ENCODE measurements at places on chromosomes 7 and 10.

DNA sequence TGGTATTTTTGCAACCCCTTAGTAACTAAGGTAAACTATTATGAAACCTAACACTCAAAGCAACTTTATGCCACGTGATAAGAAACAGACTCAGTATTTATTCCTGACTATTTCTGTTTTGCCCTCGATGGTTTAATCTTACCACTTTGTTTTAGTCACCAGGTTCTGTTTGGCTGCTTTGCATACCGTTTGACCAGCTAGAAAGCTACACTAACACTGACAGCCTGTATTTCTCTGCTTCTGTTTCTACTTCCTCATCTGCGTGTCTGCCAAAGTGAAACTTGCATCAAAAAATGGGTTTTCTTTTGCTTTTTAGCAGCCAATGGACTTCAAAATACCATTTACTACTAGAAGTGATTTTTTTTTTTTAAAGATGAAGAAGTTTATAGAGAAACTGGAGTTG lies 802.5 kb downstream of the GRM8 start:
- no peak for DNase-seq

GRCh38 chr10:101130984-101131961 lies at the start of gene TLX1:
TSS of gene TLX1 (plus strand) at chr10:101131300. CDS start at chr10:101131542, 242 bp downstream.
- no peak for DNase-seq

DNA sequence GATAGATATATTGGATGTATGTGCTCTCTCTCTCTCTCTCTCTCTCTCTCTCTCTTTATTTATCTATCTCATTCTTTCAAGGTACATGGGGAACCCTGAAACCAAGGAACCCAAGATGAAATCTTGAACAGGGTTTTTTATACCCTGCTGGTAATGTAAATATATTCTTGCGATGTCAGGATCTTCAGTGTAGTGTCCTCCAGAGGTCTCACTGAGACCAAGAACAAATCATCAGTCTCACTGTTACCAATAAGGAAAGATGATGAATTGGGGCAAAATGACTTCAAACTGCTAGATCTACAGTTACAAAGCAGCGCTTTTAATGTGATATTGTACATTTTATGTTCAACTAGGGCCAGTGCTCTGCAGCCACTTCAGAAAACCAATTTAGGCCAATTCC lies 423.5 kb downstream of the ANKRD7 start:
- DNase-seq: no peak

GRCh38 chr10:3960496-3960895 lies 175.5 kb upstream of the KLF6 start:
- DNase-seq: no peak

DNA sequence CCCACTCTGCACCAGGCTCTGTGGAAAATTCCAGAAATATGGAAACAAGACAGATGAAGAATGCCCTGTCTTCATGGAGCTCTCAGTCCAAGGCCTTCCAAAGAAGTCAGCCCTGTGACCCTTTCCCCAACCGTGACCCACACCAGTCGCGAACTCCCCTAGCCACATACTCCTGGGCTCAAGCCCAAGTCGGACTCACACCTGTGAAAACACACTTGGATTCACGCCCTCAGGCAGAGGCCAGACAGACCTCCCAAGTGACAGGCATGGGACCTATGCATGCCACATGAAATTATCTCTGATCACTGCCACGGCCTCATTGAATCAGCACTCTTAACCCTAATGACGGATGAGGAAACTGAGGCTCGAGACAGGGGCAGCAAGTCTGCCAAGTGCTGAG lies 42.5 kb downstream of the ZCCHC24 start:
- DNase-seq: no peak

DNA sequence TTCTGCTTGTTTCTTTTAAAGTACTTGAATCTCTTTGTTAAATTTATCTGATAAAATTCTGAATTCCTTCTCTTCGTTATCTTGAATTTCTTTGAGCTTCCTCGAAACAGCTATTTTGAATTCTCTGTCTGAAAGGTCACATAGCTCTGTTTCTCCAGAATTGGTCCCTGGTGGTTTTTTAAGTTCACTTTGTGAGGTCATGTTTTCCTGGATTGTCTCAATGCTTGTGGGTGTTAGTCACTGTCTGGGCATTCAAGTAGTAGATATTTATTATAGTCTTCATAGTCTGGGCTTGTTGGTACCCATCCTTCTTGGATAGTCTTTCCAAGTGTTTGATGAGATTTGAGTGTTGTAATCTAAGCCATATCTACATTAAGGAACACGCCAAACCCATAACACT lies 1060.6 kb downstream of the LRMDA start:
- DNase-seq: peak; percentile 18

- DNase-seq: no peak
Measured at GRCh38 chr10:44564361-44564760, 179.5 kb upstream of the CXCL12 start.

DNA sequence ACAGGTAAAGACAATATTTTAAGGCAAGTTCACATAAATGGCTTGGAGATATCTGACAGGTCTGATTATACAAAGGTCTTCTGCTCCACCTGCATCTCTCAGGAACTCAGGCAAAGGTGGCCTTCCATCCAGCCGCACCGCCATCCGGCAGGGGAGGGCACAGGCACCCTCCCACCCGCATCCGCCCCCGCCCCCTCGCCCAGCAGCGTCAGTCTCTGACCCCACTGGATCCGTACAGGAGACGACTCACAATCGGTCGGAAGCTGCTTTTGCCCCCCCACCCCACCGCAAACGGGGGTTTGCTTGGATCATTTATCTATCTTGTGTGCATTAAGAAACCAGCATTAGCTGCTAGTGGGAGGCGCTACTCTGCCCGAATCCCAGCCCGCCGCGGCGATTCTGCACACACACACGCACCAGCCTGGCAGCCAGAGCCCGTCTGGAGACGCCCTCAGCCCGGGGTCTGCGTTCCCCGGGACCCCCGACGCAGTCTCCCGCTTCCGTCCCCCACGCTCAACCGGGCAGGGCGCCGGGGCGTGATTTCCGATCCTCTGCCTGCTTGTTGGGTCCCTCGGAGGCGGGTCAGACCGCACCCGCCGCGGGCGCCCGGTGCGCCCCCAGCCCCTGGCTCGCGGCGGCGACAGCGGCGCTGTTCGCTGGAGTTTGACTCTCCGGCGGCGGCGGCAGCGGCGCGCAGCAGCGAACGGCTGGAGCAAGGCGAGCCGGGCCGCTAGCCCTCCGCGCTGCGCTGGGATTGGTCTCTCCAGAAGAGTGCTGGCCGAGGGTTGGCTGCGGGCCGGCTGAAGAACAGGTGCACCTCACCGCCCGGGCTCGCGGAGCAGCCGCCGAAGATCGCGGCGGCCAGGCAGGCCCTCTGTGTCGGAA lies 820 bp upstream of the NRG3 start:
- peak; percentile 83 for DNase-seq

DNA sequence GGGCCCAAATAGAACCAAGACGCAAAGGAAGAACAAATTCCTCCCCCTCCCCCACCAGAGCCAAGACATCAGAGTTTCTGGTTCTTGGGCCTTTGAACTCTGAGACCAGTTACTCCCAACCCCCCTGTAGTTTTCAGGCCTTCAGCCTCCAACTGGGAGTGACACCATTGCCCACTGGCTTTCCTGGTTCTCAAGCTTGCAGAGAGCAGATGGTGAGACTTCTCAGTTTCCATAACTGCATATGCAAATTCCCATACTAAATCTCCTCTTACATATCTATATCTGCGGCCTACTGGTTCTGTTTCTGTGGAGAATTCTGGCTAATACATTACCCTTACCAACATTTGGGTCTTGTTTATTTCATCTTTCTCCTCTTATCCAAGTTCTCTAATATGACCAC lies 762.9 kb downstream of the GRM8 start:
- no peak for DNase-seq

DNA sequence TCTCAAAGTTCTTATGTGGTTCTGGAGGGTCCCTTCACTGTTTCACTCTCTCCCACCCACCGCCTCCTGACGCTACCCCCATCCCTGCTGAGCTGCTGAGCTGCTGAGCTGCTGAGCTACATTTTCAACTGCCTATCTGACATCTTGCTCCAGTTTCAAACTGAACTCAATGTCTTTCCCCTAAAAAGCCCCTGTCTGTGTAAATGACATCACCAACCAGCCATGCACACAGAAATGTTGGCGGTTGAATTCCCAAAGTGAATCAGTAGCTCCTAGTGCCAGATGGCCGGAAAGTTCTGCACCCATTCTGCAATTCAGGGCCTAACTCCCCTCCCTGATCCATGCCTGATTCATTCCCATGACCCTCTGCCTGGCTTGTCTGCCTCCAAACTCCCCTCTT lies 71.2 kb downstream of the WNT2 start:
- no peak for DNase-seq

GRCh38 chr10:21510241-21511094 lies 15.0 kb downstream of the SKIDA1 start:
- DNase-seq: no peak

- no peak for DNase-seq
Measured at GRCh38 chr7:127252377-127252713, 396 bp downstream of the GRM8 start.

GRCh38 chr10:86363184-86363832 lies 3.3 kb downstream of the GRID1 start:
- DNase-seq: no peak

DNA sequence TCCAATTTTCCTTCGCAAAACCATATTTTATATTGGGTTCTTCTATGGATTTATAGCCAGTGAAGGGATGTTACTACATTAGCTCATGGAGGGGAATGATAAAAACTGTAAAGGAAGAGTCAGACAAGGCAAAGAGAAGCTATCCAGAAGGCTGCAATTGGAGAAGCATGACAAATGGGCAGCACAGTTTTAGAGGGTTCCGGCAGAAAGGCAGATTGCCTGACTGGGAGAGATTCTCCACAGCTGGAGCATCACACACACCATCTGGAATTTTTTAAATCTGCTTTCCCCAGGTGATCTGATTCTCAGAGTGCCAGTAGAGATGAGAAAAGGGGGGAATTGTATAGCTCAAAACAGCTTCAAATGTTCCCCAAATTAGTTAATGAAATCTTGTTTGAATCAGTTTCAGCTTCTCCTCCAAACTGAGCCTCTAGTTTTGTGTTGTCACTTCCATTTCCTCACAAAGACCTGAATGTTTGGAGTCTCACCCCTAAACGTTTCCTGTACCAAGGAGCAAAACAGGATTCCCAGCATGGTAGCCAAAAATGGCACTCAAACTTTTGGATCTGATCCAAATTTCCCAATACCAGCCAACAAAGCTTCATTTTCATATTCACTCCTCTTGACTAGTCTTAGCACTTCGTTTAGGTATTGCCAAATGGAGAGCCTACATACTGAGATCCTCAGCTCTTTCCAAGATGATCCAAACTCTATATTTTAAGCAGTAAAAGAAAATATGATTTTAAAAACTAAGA lies 177.5 kb downstream of the HPSE2 start:
- no peak for DNase-seq

DNA sequence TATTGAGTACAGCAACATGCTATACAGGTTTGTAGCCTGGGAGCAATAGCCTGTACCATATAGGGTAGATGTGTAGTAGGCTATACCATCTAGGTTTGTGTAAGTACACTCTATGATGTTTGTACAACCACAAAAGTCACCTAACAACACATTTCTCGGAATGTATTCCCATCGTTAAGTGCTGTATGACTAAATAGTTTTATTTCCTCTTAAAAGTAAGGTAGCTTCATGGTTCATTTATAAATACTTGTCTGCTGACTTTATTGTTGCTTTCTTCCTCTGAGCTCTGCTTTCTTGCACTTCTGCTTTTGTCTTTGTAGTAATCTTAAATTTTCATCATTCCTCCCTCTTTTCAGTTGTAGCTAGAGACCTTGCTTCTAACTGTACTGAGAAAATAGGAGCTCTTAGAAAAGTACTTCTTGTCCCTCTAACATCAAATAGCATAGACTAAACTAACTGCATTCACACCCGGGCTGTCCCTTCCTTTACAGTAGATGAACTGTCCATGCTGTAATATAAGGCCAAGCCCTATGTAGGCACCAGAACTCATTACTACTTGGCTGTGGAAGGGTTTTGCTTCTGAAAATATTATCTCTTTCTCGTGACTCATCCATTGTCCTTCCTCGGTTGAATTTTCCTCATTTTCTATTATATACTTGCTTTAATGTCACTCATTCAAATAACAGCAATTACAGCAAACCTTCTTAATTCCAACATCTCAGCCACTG lies 55.4 kb upstream of the FAM3C start:
- DNase-seq: no peak

- DNase-seq: no peak
Measured at GRCh38 chr10:11246752-11247467, 229.2 kb downstream of the CELF2 start.

DNA sequence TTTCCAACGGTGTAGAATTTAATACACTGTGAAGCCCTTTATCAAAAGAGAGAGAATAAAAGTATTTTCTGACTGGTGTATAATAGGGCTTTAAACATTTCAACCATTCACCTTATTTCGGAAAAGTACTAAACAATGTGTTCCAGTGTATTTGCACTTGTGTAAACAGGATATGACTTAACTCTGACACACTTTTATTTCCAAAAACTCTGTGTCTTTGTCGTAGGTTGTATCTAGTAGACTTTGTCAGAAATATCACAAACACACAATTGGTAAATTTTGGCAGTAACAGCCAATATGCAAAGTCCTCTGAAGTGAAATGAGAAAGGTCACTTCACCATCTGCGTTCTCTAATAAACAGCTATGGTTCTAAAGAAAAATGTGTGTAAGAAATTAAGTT lies 10.3 kb upstream of the TSPAN13 start:
- DNase-seq: peak; percentile 69

GRCh38 chr7:92874567-92874966 lies 38.2 kb upstream of the CDK6 start:
- DNase-seq: peak; percentile 89

- no peak for DNase-seq
Measured at GRCh38 chr7:66920256-66920655, 769 bp upstream of the TMEM248 start.

DNA sequence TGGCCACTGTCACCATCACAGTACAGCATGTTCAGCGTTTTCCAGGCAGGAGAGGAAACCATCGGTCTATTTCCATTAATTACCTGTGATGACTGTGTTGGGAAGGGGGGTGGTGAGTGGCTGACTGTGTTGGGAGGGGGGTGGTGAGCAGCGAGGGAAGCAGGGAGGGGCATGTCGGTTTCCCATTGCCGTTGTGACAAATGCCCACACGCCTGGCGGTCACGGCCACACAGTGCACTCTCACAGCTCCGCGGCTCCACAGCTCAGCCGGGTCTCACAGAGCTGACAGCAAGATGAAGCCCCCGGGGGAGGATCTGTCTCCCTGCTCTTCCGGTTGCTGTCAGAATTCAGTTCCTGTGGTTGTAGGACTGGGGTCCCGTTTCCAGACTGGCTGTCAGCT lies 39.0 kb downstream of the AP5Z1 start:
- no peak for DNase-seq

Data from dermis microvascular lymphatic vessel endothelial cell (primary cell).